ENCODE measurements at places on chromosomes 3 and 15.
A peak's percentile ranks its signal among the peaks of the same experiment; 100 is the strongest.

DNA sequence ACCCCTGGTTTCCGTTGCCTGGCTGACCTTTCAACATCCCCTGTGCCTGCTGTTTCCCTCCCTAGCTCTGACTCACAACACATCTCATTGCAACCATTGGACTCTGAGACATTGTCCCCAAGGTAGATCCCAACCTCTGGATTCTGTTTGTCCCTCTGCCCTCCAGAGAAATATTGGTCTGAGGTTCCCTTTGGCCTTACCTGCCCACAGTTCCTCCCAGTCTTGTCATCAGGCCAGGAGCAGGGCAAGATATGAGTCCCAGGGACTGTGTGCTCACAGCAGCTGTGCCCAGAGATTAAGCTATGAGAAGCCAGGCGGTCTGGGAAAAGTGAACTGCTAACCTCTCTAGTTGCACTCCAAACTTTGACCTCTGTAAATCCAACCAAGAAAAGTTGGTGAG is 168.2 kb upstream of the NR2F2 start:
- no peak for DNase-seq

DNA sequence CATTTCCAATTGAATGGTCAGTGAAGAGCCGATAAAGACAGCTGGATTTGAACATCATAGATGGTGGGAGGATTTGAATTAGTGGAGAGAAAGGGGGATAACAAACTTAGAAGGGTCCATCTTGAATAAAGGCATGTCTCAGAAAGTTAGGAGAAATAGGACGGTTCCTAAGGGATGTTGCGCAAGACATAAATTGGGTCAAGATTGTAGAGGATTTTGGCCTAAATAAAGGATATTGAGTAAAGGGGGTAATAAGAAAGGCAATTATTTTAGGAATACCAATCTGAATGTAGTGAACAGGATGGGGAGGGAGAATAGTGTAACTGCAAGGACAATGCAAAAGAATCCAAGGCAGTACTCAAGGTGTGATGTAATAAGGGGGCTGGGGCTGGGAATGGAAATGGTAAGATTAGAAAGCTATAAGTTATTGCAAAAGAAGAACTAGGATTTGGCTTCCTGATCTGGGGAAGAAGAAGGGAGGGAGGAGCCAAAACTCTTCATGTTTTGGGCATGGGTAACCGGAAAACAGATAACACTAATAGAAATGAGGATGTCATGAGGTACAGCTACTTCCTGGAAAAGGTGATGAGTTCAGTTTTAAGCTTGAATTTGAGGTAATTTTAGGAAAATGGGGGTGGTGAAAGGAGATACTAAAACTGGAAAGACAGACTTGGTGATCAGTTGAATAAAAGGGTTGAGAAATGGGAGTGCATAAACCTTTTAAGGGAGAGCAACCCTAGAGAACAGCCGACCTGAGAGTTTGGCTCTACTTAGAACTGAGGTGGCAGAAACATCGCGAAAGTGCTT is 17.3 kb upstream of the TRPC1 start:
- no peak for DNase-seq

GRCh38 chr15:91255670-91256192 is 155.7 kb downstream of the SV2B start:
- no peak for DNase-seq

DNA sequence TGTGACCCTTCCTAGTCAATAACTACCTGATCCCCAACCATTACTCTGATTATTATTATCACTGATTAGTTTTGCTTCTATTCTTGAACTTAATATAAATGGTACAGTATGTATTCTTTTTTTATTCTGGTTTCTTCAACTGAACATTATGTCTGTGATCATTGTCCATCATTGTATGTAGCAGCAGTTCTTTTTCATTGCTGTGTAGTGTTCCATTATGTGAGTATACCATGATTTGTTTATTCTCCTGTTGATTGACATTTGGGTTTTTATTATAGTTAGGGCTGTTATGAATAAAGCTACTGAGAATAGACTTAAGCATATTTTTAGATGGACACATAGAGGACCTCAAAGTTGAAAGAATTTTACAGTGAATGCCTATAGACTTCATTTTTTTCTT is 2.7 kb downstream of the KIF15 start:
- DNase-seq = no peak

DNA sequence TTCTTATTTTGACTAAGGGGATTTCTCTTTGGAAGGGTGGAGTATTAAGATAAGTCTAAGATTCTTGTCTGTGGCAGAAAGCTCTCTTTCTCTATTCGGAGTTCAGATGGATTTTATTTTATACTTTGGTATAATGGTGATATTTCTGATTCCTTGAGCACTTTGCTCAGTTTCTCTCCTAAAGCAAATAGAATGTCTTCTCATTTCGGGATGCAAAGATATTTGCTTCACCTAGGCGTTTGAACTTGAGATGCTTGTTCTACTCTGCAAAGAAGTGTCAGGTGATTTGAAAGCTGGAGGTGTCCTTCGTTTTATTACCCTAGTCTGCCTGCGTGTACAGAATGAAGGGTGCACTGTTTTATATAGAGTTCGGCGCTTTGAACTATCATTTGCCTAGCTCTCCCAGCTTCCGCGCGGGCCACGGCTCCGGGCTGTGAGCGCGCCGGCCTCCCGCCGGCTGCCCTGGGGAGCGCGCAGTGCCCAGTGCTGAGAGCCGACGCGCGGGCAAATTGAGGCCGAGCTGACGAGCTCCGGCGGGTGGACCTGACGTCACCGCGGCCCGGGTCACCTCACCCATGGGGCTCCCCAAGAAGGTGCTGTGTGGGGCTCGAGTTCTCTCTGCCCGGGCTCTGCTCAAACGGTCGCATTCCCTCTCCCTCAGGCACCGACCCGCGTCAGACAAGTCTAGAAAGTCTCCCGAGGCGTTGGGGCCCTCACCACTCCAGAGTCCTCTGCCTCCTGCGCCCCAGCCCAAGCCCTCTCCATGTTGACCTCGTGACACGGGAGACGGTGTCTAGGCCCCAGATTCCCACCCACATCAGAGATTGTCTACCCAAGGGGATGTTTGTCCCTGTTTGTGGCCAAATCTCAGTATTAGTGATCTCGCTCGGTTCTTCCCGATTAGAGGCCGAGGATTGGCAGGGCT is 7.5 kb downstream of the SOX2 start:
- peak; percentile 76 for DNase-seq

Measured in eye (tissue), 1 donor.